ENCODE measurements at places on chromosomes 6 and 20. TPM values are rescaled to one million over a fixed set of nuclear protein-coding genes. Genes with fewer than 3 reads are reported as not detected.

GRCh38 chr20:7362601-7363000 lies 577.7 kb downstream of the HAO1 start:
- no peak overlapping the region for H3K27ac ChIP-seq
- no peaks in the 10 kb centered on the region for H3K4me1 ChIP-seq
- no peaks in the 10 kb centered on the region for H3K36me3 ChIP-seq
- no peaks in the 10 kb centered on the region for H3K27me3 ChIP-seq
- no peak overlapping the region for H3K4me3 ChIP-seq

- peak; percentile 21 for DNase-seq
- no peaks in the 10 kb centered on the region for H3K27me3 ChIP-seq
- H3K4me3 ChIP-seq = no peak overlapping the region
- H3K27ac ChIP-seq = no peak overlapping the region
- no peaks in the 10 kb centered on the region for H3K36me3 ChIP-seq
These were observed 50.3 kb upstream of the GFRAL start for GRCh38 chr6:55276745-55277530.

Gene NKAIN4
- not detected for total RNA-seq

DNA sequence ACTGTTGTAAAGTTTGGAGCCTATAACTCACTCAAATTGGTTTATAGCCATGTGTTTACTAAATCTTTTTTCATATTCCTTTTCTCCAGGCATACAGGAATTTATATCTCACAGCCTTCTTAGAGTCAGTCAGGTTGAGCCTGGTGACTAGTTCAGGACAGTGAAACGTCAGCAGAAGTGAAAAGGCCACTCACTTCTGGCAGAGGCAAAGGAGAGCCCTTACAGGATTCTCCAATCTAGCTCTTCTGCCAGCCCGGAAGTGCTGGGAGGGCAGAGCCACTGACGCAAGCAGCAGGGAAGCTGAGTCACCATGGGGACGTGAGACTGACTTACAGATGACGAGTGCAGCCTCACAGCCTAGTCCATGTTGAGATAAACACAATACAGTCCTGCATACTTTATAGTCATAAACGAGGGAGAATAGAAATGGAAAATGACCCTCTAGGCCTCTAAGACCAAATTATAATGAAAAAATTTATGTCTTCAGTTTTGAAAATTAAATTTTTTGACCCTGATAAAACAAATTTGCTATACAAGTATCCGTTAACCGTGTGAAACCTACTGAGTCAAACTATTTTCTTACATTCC lies 1.3 kb downstream of the PXT1 start:
- peaks cover 31% of the 10 kb centered on the region for H3K4me1 ChIP-seq
- H3K27me3 ChIP-seq = no peaks in the 10 kb centered on the region
- peak overlapping the region; percentile 98 for H3K27ac ChIP-seq

- no peak overlapping the region for H3K4me3 ChIP-seq
- no peaks in the 10 kb centered on the region for H3K36me3 ChIP-seq
- no peak for DNase-seq
- no peaks in the 10 kb centered on the region for H3K27me3 ChIP-seq
- H3K27ac ChIP-seq = no peak overlapping the region
- H3K4me1 ChIP-seq = peaks cover 53% of the 10 kb centered on the region
These were observed 16.4 kb downstream of the MAN1A1 start for GRCh38 chr6:119333063-119333609.

DNA sequence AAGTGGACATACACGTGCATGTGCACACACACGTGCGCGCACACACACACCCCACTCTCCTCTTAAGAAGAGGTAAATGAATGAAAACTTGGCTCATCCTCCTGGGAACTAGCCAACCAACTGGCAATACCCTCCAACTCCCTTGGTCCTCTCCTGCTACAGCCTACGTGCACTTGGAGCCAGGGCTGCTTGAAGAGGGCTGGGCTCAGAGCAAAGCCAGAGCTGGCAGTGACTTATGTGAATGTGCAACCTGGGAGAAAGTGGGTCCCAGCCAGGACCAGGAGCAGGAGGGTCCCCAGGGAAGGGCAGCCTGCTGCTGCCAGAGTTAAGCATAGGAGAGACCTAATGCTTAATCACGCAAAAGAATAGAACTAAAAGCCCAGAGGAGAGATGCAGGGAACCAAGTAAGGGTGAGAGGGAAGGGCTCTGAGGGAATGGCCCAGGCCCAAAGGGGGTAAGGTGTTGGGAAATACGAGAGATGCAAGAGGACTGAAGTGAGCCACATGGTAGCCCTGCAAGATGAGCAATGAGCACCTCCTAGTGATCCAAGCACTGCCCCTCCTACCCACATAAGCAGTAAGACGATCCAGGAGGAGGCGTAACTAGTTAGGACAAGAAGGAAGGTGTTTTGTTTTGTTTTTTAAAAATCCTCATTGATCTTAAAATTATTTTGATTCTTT lies 24.7 kb downstream of the TRAF3IP2 start:
- H3K36me3 ChIP-seq = no peaks in the 10 kb centered on the region
- no peaks in the 10 kb centered on the region for H3K27me3 ChIP-seq
- H3K4me1 ChIP-seq = peaks cover 39% of the 10 kb centered on the region
- H3K27ac ChIP-seq = no peak overlapping the region
- H3K4me3 ChIP-seq = no peak overlapping the region

Gene C20orf144
- 0.06 TPM for total RNA-seq

- no peak overlapping the region for H3K27ac ChIP-seq
- no peak for DNase-seq
- H3K4me3 ChIP-seq = no peak overlapping the region
- H3K4me1 ChIP-seq = no peaks in the 10 kb centered on the region
- H3K27me3 ChIP-seq = no peaks in the 10 kb centered on the region
These were observed 1.7 kb upstream of the TCP11 start for GRCh38 chr6:35142588-35143569.

Gene PGC
- total RNA-seq = 0.57 TPM

Gene TCFL5
- 4.5 TPM for total RNA-seq

GRCh38 chr6:44463728-44464450 lies 76.4 kb downstream of the CDC5L start:
- no peak overlapping the region for H3K4me3 ChIP-seq
- H3K4me1 ChIP-seq = peaks cover 26% of the 10 kb centered on the region
- H3K27me3 ChIP-seq = peaks cover 3% of the 10 kb centered on the region

GRCh38 chr6:129583866-129584265 lies 126.1 kb downstream of the ARHGAP18 start:
- H3K4me3 ChIP-seq = no peak overlapping the region
- no peaks in the 10 kb centered on the region for H3K36me3 ChIP-seq
- no peaks in the 10 kb centered on the region for H3K4me1 ChIP-seq
- no peak overlapping the region for H3K27ac ChIP-seq

DNA sequence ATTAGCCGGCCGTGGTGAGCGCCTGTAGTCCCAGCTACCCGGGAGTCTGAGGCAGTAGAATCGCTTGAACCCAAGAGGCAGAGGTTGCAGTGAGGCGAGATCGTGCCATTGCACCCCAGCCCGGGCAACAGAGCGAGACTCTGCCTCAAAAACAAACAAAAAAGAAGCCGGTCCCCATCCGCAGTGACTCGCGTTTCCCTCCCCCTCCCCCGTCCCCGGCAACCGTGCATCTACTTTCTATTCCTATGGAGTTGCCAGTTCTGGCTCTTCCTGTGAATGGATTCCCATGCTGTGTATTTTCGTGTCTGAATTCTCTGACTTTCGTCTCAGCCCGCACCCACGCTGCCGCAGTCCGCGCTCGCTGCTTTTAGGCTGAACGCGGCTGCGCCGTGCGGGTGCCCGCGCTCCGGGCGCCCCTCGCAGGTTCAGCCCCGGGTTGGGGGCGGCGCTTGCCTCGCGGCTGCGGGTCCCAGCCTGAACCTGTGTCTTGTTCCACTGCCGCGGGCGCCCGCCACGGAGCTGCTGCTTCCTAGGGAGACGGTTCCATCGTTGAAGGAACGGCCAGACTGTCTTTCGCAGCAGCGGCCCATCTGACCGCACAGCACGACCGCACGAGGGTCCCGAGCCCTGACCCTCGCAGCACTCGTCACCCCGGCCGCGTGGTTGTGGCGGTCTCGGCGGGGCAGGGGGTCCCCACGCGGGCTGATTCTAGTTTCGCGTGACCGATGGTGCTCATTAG lies 1.1 kb upstream of the MRGBP start:
- peak; percentile 53 for DNase-seq
- H3K4me1 ChIP-seq = peaks cover 28% of the 10 kb centered on the region
- peak overlapping the region; percentile 96 for H3K27ac ChIP-seq
- H3K27me3 ChIP-seq = no peaks in the 10 kb centered on the region
- H3K4me3 ChIP-seq = peak overlapping the region; percentile 38

GRCh38 chr6:35669451-35670045 lies 19.2 kb downstream of the FKBP5 start:
- H3K27ac ChIP-seq = peak overlapping the region; percentile 20
- no peaks in the 10 kb centered on the region for H3K27me3 ChIP-seq
- no peaks in the 10 kb centered on the region for H3K36me3 ChIP-seq
- H3K4me1 ChIP-seq = peaks cover 18% of the 10 kb centered on the region

GRCh38 chr6:100432136-100432535 lies 32.6 kb downstream of the SIM1 start:
- no peak for DNase-seq
- no peak overlapping the region for H3K27ac ChIP-seq
- peaks cover 4% of the 10 kb centered on the region for H3K27me3 ChIP-seq
- no peaks in the 10 kb centered on the region for H3K36me3 ChIP-seq
- H3K4me3 ChIP-seq = no peak overlapping the region
- H3K4me1 ChIP-seq = no peaks in the 10 kb centered on the region

DNA sequence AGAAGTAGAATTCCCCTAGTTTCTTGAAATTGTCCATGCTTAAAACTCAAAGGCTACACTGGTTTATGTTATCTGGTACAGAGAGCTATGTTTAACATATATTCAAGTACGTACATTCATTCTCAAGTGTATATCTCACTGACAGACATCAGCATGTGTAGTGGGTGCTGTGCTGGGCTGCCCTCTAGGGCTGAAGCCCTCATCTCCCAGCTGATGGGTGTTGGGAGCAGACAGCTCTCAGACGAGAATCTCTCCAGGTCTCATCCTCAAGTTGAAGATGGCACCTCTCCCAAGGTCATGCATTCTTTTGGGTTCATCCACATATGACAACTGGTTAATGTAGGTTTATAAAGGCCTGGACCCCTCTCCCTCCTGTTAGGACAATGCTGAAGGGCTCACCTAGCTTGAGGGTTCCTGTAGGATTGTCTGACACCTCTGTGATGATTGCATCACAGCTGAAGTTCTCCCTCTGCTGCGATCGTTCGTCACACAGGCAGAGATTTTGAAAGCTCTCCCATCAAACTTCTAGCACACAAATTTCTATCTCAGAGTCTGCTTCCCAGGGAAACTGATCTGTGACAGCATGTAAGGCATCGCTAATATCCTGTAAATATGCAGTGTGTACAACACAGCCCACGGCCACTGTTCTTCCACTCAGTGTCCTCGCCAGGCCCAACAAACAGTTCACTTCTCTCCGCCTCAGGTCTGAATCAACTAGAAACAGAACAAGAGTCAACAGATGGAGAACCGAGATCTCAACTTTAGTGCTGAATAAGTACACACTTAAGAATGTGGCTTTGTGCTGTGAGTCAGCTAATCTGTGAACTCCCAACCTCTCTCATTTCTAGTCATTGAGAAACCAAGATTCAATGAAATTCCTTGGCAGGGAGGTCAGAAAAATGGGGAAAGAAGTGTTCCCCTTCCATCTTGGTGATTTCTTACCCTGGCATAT lies 43.2 kb downstream of the PREP start:
- no peaks in the 10 kb centered on the region for H3K4me1 ChIP-seq
- H3K27me3 ChIP-seq = no peaks in the 10 kb centered on the region
- no peaks in the 10 kb centered on the region for H3K36me3 ChIP-seq
- DNase-seq = no peak

DNA sequence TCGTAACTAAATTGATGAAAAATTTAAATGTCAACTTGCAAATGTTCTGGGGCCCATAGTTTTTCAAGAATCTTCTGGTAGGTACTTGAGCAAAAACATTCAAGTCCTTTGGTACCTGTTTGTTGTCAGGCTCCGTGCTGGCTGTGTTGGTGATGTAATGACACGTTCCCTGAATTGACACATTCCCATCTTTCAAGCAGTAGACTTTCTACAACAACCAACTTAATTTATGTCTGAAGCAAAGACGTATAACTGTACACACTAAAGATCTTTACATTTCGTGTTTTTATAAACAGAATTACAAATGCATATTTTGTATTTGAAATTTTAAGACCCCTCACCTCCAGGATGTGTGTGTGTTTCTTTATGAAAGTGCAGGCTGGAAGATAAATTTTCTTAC lies 49.5 kb downstream of the NCOA3 start:
- no peaks in the 10 kb centered on the region for H3K27me3 ChIP-seq
- DNase-seq = no peak
- no peaks in the 10 kb centered on the region for H3K36me3 ChIP-seq
- H3K4me1 ChIP-seq = peaks cover 5% of the 10 kb centered on the region
- no peak overlapping the region for H3K27ac ChIP-seq
- no peak overlapping the region for H3K4me3 ChIP-seq

- no peaks in the 10 kb centered on the region for H3K27me3 ChIP-seq
- no peaks in the 10 kb centered on the region for H3K36me3 ChIP-seq
- H3K27ac ChIP-seq = no peak overlapping the region
- no peak overlapping the region for H3K4me3 ChIP-seq
- no peak for DNase-seq
These were observed 130.0 kb downstream of the FOXC1 start for GRCh38 chr6:1739680-1740079.

DNA sequence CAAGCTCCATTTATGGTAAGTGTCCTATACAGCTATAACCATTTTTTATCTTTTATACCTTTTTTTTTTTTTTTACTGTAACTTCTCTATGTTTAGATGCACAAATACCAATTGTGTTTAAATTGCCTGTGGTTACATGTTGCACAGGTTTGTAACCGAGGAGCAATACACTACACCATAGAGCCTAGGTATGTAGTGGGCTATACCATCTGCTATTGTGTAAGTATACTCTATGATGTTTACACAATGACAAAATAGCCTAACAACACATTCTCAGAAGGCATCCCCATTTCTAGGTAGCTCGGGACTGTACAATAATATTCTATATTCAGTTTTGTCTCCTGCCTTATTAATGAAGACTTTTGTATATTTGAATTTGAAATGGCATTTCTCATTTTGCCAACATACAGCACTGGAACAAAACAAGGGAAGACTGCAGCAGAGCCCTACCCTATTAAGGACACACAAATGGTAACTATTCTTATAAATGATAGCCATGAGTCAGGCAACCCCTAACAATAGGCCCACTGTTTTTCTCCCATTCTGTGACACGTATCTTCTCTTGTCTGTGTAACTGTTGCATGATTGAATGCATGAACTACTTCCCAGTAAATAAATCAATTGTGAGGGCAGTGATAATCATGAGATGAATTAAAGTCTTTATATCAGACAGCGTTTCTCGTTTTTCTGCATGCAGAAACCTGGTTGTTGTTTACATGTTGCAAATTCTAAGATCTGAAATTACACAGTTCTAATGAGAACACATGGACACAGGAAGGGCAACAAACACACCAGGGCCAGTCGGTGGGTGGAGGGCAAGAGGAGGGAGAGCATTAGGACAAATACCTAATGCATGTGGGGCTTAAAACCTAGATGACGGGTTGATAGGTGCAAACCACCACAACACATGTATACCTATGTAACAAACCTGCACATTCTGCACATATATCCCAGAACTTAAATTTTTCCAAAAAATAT lies 173.9 kb downstream of the EPM2A start:
- no peak overlapping the region for H3K4me3 ChIP-seq
- no peak overlapping the region for H3K27ac ChIP-seq
- H3K4me1 ChIP-seq = no peaks in the 10 kb centered on the region
- no peaks in the 10 kb centered on the region for H3K36me3 ChIP-seq
- no peaks in the 10 kb centered on the region for H3K27me3 ChIP-seq

- no peak overlapping the region for H3K4me3 ChIP-seq
- no peak overlapping the region for H3K27ac ChIP-seq
- peak; percentile 36 for DNase-seq
- H3K27me3 ChIP-seq = no peaks in the 10 kb centered on the region
- H3K36me3 ChIP-seq = no peaks in the 10 kb centered on the region
- no peaks in the 10 kb centered on the region for H3K4me1 ChIP-seq
These were observed 14.5 kb downstream of the TCF15 start for GRCh38 chr20:595330-596308.

- peak overlapping the region; percentile 74 for H3K27ac ChIP-seq
- H3K4me1 ChIP-seq = peaks cover 37% of the 10 kb centered on the region
- H3K36me3 ChIP-seq = no peaks in the 10 kb centered on the region
- H3K4me3 ChIP-seq = no peak overlapping the region
- H3K27me3 ChIP-seq = no peaks in the 10 kb centered on the region
These were observed 33.8 kb downstream of the RANBP9 start for GRCh38 chr6:13677878-13678254.

Measured in adrenal gland (tissue), 19 donors.